Uterus (tissue), 4 donors: ENCODE measurements at places on chromosomes 7 and 10. TPM values are rescaled to one million over a fixed set of nuclear protein-coding genes. Genes with fewer than 3 reads are reported as not detected.
A peak's percentile ranks its signal among the peaks of the same experiment; 100 is the strongest.

The ACSL5 gene
- 7.4 TPM for total RNA-seq

The CYP26C1 gene
- not detected for total RNA-seq

The FAM180A gene
- not detected for total RNA-seq

The MMD2 gene
- not detected for total RNA-seq

The GPRIN2 gene
- not detected for total RNA-seq

The TMEM209 gene
- total RNA-seq = 22.6 TPM

The UTF1 gene
- not detected for total RNA-seq

The SEMA3D gene
- total RNA-seq = 31.0 TPM

The ITGA8 gene
- total RNA-seq = 9.4 TPM

The PRTFDC1 gene
- total RNA-seq = 31.2 TPM

The CYTH3 gene
- total RNA-seq = 20.3 TPM

The ACTR3C gene
- total RNA-seq = 2.6 TPM

GRCh38 chr10:14742382-14742781 lies 32.3 kb downstream of the FAM107B start:
- no peaks in the 10 kb centered on the region for H3K27me3 ChIP-seq
- H3K36me3 ChIP-seq = no peaks in the 10 kb centered on the region
- H3K4me3 ChIP-seq = no peak overlapping the region
- H3K4me1 ChIP-seq = peaks cover 14% of the 10 kb centered on the region
- H3K27ac ChIP-seq = no peak overlapping the region

- H3K27ac ChIP-seq = no peak overlapping the region
- H3K27me3 ChIP-seq = no peaks in the 10 kb centered on the region
- no peaks in the 10 kb centered on the region for H3K4me1 ChIP-seq
- DNase-seq = no peak
Observed at GRCh38 chr7:50463035-50463434, 12.9 kb upstream of the FIGNL1 start.

DNA sequence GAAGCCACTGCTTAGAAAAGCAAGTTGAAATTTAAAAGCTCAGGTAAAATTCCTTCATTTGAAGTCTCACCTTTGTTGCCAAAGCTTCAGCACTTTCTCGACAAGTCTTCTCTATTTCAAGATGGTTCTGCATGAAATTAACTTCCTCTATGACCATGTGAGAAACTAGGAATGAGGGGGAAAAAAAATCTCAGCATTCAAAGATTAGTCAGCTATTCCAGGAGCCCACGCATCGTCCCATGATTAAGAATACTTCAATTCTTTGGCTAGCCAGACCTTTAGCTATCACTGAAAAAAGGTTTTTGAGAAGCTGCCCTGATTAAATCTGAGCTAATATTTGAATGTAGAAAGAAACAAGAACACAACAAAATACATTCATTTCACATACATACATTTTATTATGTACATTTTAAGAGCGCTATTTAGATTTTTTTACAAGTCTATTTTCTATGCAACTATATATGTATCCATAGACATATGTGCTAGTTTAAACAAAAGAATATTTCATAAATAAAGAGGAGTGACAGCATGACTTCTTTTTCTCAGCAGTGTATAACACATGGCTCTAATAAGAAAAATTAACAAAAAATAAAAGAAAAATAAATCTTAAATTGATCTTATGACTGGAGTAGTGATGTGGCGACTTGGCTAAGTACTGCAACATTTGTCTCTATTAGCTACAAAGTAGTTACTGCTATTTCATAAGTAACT lies 44.8 kb downstream of the SHTN1 start:
- H3K27me3 ChIP-seq = no peaks in the 10 kb centered on the region
- H3K27ac ChIP-seq = no peak overlapping the region
- no peak overlapping the region for H3K4me3 ChIP-seq
- DNase-seq = no peak
- no peaks in the 10 kb centered on the region for H3K36me3 ChIP-seq
- H3K4me1 ChIP-seq = no peaks in the 10 kb centered on the region

DNA sequence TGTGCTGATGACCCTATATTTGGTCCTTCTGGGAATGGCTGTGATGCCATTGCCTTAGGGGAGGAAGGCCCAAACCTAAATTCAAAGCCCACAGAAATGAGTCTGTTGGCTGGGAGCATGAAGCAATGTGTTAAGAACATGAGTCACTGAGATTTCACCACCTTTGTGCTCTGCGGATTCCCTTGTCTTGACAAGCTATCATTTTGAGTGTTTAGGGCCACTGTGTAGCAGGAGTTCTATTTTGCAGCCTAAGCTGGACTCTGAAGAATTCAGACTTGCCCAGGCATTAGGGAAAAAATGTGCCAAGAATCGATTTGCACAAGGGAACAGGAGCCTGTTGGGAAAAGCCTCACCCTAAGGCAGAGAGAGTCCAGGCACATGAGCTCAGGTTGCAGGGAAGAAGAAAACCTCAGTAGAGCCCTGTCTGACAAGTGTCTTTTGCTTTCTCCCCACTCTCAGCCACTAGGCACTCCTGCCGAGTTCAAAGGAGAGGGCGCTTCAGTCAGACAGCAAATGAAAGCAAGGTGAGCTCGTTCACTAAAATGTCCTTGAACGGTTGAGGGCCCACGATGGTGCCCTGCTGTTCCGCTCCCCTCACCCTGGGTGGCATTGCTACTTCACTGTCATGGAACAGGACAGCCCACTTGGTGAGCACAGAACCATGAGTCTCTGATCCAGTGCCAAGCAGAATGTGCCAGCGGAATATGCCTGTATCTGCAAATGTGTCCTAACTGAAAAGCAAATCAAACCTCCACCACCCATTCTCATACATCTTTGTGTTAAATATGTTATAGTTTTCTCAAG lies 93.6 kb downstream of the PRLHR start:
- H3K27ac ChIP-seq = no peak overlapping the region
- no peak for DNase-seq
- H3K4me1 ChIP-seq = no peaks in the 10 kb centered on the region
- no peaks in the 10 kb centered on the region for H3K27me3 ChIP-seq
- H3K4me3 ChIP-seq = no peak overlapping the region
- H3K36me3 ChIP-seq = no peaks in the 10 kb centered on the region

DNA sequence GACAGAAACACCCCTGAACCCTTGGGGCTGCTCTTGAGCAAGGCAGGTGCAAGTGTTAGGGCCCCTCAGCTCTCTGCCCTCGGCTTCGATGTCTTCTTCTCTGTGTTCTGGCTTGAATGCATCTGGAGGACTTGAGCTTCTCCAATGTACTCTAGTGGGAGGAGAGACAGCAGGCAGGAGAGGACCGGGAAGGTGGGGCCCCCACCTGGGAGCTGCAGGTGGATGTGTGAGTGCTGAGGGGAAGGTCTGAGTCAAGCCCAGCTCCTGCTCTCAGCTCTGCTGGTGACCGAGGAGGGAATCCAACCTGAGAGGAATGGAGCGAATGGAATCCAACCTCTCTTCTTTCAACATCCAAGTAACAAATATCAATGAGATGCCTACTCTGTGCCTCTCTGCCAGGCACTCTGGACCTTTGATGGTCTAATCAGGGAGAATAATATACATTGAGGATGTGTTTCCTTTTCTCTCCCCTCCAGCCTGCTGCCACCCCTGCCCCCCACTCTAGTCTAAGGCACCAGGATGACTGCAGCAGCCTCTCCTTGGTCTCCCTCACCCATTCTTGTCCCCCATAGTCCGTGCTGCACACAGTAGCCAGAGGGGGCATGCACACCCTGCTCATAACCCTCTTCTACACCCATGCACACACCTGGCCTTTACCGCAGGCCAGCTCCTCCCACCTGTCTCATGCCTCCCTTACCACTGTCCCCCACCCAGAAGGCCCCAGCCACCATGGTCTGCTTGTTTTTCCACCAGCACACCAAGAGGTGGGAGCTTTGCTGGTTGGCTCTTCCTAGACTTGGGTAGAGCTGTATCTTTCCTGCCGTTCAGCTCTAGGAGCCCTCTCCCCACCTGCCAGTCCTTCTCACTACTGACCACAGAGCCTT lies 13.6 kb downstream of the TBATA start:
- no peak overlapping the region for H3K4me3 ChIP-seq
- H3K36me3 ChIP-seq = no peaks in the 10 kb centered on the region
- no peaks in the 10 kb centered on the region for H3K27me3 ChIP-seq
- no peak overlapping the region for H3K27ac ChIP-seq
- DNase-seq = no peak

DNA sequence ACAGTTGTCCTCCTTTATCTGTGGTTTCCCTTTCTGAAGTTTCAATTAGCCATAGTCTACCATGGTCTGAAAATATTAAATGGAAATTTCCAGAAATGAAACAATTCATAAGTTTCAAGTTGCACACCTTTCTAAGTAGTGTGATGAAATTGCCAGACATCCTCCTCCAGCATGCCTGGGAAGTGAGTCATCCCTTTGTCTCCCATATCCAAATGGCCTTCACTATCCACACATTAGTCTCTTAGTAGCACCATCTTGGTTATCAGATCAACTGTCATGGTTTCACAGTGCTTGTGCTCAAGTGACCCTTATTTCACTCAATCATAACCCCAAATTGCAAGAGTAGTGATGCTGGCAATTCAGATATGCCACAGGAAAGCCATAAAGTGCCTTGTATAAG lies 83.4 kb upstream of the PPP1R9A start:
- no peaks in the 10 kb centered on the region for H3K27me3 ChIP-seq
- H3K4me1 ChIP-seq = no peaks in the 10 kb centered on the region
- no peak overlapping the region for H3K27ac ChIP-seq
- H3K4me3 ChIP-seq = no peak overlapping the region
- no peaks in the 10 kb centered on the region for H3K36me3 ChIP-seq

GRCh38 chr7:121521711-121522400 lies 125.7 kb upstream of the FAM3C start:
- H3K4me1 ChIP-seq = peaks cover 3% of the 10 kb centered on the region
- no peaks in the 10 kb centered on the region for H3K27me3 ChIP-seq
- peak overlapping the region; percentile 51 for H3K27ac ChIP-seq

DNA sequence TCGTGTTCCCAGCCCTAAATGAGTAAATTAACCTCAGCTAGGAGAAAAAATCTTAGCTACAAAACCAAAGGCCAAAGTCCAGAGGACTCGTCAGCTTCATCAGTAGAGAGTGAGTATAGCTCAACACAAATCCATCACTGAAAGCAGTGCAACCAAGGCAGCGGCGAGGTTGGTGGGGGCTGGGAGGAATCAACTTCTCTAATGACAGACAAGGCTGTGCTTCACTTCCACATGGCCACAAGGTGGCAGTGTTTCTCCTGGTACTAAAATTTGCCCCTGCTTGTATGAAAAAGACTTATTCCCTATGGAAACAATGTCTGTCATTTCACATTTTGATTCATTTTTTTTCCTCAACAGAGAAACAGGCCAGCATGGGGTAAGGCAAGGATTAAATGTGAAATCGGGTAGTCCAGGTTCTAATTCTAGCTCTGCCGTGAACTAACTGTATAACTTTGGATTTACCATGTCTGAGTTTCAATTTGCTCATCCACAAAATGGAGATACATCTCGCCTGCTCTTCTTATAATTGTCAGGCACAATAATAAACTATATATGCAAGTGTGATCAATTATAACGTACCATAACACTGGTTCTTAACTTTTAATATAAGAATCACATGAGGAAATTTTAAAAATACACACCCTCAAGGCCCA lies 39.3 kb downstream of the FAS start:
- H3K4me1 ChIP-seq = no peaks in the 10 kb centered on the region
- H3K27ac ChIP-seq = peak overlapping the region; percentile 1
- no peaks in the 10 kb centered on the region for H3K36me3 ChIP-seq
- no peaks in the 10 kb centered on the region for H3K27me3 ChIP-seq
- DNase-seq = peak; percentile 78

GRCh38 chr10:6200440-6200733 lies 2.3 kb upstream of the PFKFB3 start:
- peak overlapping the region; percentile 25 for H3K27ac ChIP-seq
- H3K36me3 ChIP-seq = no peaks in the 10 kb centered on the region
- no peak overlapping the region for H3K4me3 ChIP-seq
- DNase-seq = no peak

DNA sequence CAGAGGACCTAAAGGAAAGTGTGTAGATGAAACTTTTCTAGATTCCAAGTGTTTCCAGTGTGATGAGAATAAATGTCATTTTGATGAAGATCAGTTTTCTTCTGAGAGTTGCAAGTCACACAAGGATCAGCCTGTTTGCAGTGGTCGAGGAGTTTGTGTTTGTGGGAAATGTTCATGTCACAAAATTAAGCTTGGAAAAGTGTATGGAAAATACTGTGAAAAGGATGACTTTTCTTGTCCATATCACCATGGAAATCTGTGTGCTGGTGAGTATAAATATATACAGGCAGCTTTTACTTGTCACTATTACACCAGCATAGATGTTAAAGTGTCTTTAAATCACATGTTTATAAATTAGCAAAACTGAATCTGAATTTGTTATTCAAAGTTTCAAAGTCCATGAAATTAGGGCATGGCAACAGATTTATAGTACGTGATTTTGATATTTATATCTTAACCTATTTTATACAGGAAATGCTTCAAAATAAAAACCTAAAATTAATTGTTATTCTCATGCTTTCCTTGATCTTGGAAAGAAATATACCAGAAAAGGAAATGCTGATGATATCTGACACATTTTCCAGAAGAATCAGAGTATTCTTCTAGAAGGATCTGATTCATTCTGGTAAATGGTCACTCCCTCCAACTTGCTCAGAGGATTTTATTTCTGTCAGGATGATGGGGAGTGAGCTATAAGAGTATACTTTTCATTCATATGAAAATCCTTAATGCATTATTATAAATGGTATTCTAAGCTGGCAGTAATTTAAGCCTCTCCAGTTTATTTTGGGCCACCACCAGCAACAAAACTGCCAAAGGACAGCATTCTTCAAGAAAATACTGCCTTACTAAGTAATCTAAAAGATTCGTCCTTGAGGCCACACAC lies 71.4 kb downstream of the ITGB8 start:
- H3K4me3 ChIP-seq = no peak overlapping the region
- H3K4me1 ChIP-seq = no peaks in the 10 kb centered on the region
- no peak overlapping the region for H3K27ac ChIP-seq
- DNase-seq = no peak
- H3K36me3 ChIP-seq = no peaks in the 10 kb centered on the region

DNA sequence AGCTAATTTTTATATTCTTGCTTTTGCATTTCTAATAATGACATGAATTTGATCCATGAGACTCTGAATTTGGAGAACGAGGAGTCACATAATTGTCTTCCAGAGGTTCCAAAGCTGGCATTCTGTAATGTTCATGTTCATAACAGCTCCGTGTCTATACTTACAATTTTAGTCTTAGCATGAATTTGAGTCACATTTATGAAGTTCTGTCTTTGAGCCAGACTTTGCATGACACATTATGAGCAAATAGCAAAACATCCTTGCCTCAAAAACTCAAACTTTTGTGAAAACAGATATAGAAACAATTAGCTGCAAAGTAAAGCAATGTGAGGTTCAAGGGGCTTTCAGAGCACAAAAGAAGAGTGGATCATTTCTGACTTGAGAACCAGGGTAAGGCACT lies 44.5 kb upstream of the CAV2 start:
- no peak for DNase-seq
- no peak overlapping the region for H3K4me3 ChIP-seq
- H3K27me3 ChIP-seq = no peaks in the 10 kb centered on the region
- no peaks in the 10 kb centered on the region for H3K36me3 ChIP-seq

- H3K36me3 ChIP-seq = no peaks in the 10 kb centered on the region
- H3K4me3 ChIP-seq = no peak overlapping the region
- H3K27me3 ChIP-seq = no peaks in the 10 kb centered on the region
- H3K4me1 ChIP-seq = no peaks in the 10 kb centered on the region
- no peak for DNase-seq
Observed at GRCh38 chr7:6266699-6267098, 5.7 kb downstream of the CYTH3 start.
